Spleen (tissue), 13 donors: ENCODE measurements at places on chromosomes 11 and 22.

DNA sequence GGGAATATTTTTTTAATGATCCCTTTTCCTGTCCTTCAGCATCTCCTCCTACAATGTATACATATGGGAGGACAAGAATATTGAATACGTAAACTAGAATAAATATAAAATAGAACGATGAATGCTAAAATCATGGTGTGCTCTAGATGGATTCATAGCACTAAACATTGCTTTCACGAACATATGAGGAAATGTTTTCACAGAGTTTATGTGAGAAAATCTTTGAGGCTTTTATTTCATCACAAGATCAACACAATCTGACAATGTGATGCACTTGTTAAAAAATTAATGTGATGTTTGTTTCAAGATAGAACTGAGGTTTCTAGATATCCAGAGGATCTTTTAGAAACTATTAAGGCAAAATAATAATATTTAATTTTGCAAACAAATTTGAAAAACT is 3.0 kb downstream of the CARD16 start:
- DNase-seq: no peak

DNA sequence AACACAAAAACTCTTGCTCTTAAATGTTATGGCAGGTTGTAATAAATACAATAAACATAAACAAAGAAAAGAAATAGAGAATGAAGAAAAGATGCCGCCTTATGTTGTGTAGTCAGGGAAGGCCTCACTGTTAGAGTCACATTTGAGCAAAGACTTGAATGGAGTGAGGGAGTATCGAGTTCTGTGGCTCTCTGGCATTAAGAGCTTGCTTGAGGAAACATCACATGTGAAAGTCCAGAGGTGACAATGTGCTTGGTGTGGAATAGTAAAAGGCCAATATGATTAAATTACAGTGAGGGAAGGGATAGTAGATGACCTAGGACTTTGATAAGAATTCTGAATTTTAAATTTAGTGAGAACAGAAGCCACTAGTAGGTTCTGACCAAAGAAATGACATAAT is 139.4 kb downstream of the ATG16L2 start:
- no peak for DNase-seq

DNA sequence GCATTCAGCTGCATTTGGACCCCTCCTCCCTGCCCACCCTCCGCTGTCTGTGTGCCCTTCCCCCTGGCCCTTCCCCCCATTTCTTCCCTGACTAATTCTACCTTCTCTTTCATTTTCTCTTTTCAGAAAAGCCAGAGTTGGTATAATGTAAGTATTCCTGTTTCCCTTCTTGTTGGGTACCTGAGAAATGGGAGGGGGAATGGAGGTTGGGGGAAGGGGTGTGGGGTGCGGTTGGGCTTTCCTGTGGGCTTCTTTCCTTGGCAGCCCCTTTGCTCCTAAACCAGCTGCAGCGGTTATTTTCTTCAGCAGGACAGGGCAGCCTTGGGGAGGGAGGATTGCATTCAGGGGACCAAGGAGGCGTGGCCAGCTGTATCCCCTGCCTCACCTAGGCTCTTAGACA is 70.2 kb downstream of the SCN3B start:
- no peak for DNase-seq

- peak; percentile 83 for DNase-seq
Measured at GRCh38 chr11:133927690-133928627, 28.8 kb downstream of the IGSF9B start.

DNA sequence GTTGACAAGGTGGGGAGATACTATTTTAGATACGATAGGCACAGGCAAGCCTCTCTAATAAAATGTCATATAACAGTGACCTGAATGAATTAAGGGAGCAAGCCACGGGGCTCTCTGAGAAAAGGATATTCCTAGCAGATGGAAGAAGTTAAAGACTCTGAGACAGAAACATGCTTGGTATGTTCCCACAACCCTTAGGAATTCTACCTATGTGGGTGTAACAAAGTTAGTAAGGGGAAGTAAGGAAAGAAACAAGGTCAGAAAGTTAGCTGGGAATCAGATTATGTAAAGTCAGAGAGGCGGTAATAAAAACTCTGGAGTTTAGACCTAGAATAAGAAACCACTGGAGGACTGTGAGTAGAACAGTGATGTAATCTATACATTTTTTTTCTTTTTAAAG is 59.7 kb upstream of the GDPD4 start:
- DNase-seq: no peak

GRCh38 chr11:118924591-118925585 is 838 bp downstream of the BCL9L start:
- peak; percentile 92 for DNase-seq

GRCh38 chr11:17405232-17406005 is 17.0 kb upstream of the KCNJ11 start:
- DNase-seq: peak; percentile 84

GRCh38 chr11:45155058-45155551 is 8.7 kb downstream of the PRDM11 start:
- peak; percentile 51 for DNase-seq

DNA sequence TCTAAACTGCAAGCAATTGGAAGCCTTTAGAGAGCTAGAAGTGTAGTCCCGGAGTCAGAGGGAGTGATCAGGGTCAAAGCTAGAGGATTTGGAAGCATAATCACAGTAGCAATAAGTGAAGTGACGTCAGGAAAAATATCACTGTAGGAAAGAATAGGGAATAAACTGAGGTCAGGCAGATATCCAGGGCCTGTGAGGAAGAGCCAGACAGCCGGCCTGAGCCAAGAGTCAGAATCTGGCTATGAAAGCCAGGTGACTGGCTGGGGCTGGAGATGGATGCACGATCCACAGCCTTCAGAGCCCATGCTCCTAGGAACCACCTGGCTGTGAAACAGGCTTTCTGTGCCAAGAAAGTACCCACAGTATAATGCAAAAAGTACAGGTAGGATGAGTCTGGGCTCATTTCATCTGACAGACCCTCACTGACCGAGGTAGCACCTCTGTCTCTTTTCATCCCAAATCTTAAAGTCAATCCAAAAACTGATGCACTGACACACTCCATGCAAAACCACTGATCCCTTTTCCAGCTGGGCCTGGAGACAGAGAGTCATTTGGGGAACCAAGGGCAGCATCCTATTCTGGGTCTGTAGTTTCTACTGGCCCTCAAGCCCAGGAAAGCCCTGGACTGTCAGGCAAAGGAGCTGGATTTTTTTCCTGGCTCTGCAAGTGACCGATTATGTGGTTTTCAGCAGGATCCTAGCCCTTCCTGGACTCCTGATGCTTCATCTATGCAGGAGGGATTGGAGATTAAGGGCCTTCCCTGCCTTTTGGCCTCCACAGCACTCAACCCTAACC is 21.3 kb downstream of the TRIM66 start:
- no peak for DNase-seq

DNA sequence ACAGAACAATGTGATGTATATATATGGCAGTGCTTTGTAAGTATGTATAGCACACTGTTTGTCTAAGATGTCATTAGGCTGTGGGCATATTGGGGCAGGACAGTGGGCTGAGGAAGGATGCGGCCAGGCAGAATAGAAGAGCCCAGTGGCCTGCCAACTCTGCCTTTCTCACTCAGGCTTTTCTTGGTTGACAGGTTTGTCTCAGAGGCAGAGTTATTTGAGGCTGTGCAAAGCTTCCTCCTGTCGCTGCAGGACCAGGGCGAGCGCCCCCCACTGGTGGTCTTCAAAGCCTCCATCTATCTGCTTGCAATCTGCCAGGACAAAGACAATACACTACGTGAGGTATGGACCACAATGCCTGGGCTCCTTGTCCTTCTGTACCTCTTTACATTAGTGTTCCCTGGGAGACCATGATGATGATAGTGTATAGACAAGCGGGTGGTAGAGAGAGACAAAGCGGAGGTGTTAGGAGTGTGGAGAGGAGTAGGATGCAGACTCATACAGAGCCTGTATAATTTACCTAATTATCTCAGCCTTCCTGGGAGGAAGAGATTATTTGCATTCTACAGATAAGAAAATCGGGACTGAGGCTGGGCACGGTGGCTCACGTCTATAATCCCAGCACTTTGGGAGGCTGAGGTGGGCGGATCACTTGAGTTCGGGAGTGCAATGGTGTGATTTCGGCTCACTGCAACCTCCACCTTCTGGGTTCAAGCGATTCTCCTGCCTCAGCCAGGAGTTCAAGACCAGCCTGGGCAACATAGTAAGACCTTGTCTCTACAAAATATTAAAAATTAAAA is 37.3 kb upstream of the CCDC134 start:
- DNase-seq: peak; percentile 79

DNA sequence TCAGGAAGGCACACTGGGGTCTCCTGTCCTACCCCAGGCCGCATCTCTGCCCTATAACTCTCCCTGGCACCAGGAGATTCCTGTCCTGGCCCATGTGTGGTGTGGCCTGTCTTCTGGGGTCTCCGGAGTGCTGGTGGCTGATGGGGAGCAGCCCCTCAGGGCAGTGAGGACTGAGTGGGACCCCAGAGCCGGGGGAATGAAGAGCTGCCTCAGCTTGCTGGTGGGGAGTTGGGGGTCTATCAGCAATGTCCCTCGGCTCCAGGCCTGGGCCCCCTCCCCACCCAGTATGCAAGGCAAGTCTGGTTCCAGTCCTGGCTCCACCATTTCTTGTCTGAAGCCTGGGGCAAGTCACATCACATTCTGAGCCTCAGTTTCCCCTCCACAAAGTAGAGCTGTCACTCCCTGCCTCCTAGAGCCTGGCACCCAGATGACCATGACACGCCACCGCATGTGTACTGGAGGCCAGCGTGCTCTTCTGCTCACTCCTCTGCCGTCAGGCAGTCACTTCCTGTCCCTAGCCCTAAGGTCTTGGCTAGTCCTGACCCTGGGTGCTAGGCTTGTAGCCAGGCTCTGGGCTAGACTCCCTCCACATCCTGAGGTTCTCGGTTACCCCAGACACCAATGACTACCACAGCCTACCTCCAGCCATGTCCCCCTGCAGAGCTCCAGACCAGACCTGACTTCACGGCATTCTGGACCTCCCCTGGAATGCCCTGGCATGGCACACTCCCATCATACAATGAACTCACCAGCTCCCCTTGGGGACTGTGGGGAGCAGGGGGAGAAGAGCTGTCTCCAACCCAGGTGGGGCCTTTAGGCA is 12.8 kb downstream of the ARAP1 start:
- DNase-seq: peak; percentile 85

GRCh38 chr11:14445542-14446530 is 53.8 kb downstream of the COPB1 start:
- no peak for DNase-seq

GRCh38 chr11:5992604-5993251 is 5.9 kb upstream of the OR52L1 start:
- DNase-seq: no peak

DNA sequence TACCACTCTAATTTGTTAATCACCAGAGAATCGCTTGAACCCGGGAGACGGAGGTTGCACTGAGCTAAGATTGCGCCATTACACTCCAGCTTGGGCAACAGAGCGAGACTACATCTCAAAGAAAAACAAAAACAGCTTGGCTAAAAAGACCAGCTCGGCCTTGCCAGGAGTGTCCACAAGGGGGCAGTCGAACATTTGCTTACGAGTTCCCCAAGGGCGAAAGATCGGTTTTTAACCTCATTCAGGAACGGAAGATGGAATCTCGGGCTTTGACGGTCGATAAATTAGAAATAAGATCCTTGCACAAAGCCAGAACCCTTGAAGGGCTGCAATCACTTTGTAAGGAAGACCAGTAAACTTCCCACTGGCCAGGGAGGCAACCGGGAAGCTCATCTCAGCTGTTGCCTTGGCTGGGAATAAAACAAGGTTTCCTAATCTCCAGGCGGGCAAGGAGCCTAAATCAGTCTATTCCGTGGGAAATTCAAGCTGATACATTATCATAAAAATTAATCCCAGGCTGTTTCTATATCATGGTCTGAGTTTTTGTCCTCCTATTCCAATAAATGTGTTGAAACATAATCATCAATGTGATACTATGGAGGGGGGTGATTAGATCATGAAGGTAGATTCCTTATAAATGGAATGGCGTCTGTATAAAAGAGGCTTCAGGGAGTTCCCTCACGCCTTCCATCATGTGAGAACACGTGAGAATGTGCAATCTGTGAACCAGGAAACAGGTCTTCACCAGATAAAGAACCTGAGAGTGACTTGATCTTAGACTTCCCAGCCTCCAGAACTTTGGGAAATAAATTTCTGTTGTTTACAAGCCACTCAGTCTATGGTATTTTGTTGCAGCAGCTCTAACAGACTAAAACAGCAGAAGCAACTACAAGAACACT is 14.9 kb upstream of the SLC29A2 start:
- DNase-seq: peak; percentile 91

GRCh38 chr11:57527056-57527631 is 3.4 kb downstream of the TIMM10 start:
- peak; percentile 87 for DNase-seq

GRCh38 chr22:21991304-21991596 is 8.7 kb upstream of the TOP3B start:
- DNase-seq: no peak
